CD14-positive monocyte (primary cell): ENCODE measurements at places on chromosomes 6 and 20.

GRCh38 chr6:136114661-136115060, 135.4 kb downstream of the MTFR2 start:
- DNase-seq: no peak

- DNase-seq: no peak
These were observed 38.4 kb downstream of the LCA5 start for GRCh38 chr6:79498842-79499241.

GRCh38 chr20:43536817-43537440, 21.9 kb upstream of the SGK2 start:
- DNase-seq: no peak

DNA sequence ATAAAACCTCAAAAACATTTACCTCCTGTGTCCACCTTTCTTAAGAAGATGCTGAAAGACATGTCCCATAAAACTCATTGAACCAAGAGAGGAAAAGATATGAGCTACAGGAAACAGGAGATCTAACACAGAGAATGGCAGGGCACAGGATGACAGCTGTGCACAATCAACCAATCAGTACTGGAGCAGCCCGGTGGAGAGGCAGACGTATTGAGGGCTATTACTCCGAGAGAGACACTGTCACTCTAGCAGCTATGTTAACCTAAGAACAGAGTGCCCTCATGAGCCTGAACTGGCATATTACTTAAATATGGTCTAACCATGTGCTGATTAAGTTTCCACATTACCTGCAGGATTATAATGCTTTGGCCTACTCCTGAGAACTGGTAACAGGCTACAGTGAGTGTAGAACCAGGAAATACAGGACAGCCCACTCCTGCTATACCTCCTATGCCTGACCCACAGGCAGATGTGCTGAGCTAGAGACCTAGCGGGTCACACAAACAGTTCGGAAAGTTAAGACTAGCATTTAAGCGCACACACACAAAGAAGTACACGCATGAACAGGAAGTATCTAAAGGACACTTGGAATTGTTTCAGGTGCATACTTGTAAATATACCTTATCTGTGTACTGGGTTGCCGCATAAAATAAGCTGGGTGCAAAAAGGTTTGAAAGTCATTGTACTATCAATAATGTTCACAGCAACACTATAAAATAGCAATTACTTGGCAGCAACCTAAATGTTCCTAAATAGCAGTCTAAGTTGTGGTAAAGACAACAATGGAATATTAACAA, 199.3 kb upstream of the SHLD1 start:
- DNase-seq: no peak

DNA sequence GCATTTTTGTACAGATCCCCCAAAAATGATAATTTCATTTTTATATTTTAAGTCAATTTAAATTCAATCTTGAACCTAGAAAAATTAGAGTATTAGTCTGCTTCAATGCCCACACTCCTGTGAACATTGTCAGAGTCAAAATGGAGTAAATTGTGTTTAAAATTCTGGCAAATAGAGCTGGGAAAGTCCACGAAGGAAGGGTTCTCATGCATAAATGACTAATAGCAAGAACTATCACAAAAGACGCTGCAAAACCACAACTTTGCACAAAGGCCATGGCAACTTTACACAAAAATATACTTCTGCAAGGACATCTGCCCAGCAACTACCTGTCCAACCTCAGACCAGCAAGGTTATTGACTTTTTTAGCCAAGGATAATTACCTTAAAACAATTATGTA, 203.2 kb upstream of the SMLR1 start:
- DNase-seq: no peak

- no peak for DNase-seq
These were observed 109.0 kb downstream of the ARMC2 start for GRCh38 chr6:108957221-108957620.

DNA sequence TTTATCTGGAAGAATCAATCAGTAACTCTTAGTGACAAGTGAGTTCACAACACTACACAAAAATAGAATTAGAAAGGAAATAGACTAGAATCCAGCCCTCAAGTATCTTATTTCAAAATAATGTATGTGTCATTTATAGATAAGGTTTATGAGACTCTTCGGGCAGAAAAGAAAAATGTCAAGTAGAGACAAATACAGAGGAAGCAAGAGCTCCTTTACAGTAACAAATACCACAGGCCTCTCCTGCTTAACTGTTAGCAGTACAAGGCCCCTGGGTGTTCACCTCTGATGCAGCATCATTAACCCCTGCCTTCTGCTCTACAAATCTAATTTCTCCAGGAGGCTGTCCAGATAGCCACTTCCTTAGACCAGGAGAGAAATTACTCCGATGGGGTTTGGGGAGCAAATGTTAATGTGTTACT, 76.7 kb downstream of the UBE3D start:
- no peak for DNase-seq

- DNase-seq: peak; percentile 64
These were observed 83.4 kb upstream of the NEDD9 start for GRCh38 chr6:11315743-11316437.

GRCh38 chr6:123168892-123169773, 173.1 kb downstream of the CLVS2 start:
- no peak for DNase-seq

DNA sequence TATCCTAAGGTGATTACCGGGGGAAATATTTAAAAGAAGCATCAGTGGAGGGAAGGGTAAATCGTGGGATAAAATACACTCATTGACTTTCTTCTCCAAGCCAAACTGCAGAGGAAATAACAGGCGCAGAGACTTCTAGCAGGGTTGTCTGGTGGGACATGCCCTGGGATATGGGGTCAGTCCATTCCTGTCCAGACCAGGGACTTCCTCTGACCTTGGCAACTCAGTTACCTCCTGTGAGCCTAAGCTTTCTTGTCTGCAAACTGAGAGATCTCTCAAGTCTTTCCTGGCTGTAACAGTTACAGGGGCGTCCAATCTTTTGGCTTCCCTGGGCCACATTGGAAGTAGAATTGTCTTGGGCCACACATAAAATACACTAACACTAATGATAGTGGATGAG, 21.7 kb upstream of the PHACTR2 start:
- DNase-seq: no peak

DNA sequence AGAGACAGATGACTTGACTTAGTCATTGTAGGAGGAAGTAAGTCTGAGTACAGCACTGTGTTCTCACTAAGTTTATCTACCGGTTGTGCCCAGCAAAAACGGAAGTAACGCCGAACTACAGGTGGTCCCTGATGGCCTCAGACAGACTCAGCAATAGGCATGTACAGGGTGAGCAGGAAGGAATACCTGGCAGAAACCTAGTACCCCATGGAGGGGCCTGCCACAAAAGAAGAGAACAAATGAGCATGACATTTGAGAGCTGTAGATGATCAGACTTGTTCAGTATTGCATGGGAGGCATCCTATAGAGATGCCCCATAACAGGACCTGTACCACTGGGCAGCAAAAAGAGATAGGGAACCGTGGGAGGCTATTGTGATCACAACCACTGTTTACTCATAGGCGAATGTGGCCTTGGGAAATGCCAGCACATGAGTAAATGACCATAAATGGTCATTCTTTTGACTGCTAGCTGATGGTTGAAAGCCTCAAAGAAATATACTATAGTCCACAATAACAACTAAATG, 106.4 kb upstream of the TAB2 start:
- DNase-seq: peak; percentile 83
